Activated T-helper 17 cell treated with anti-CD3 and anti-CD28 coated beads, Interleukin-2, amount 50 U/mL, for 72 hours (primary cell): ENCODE measurements at places on chromosomes 1 and 21.

DNA sequence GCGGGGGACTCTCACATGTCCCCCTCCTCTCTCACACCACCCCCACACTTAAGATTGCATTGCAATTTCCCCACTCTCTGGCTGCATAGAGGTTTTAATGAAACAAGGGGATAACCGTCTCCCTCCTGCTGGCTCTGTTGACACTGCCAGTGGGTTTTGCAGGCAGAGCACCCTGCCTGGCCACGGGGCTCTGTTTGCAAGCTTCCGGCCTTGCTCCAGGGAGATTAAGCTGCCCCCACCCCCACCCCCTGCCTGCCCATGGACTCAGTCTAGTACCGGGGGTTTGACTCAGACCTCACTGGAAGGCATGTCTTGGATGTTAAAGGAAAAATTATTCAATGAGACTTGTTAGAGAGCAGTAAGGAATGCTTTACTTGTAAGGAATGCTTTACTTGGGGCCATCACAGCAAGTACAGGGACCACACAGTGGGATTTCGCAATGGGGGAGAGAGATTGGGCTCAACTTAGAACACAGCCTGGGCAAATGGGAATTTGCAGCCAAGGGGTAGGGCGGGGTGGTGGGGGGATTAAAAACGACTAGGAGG is 101.0 kb downstream of the AJAP1 start:
- no peak for ATAC-seq

- ATAC-seq: no peak
Observed at GRCh38 chr1:55617288-55617982, 402.3 kb upstream of the USP24 start.

DNA sequence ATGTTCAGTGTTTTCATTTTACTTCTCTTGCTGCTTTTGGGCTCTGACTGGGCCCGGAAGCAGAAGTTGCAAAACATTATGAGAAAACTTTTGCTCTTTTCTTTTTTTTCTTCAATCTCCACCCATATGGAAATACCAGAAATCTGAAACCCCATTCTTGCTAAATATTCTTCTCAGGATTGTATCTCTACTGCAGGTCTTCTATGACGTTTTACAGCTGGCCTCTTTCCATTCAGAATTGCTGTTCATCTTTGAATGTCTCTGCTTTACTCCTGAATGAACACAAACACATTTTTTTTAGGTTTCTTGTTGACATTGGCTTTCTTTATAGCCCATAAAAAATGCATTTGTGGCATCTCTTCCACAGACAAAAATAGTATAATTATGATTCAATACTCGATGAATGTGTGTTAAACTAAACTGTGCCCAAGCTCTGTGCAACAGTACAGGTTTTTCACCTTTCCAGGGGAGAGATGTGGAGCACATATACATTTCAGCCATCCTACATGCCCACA is 18.8 kb downstream of the PTPRC start:
- ATAC-seq: peak; percentile 49

DNA sequence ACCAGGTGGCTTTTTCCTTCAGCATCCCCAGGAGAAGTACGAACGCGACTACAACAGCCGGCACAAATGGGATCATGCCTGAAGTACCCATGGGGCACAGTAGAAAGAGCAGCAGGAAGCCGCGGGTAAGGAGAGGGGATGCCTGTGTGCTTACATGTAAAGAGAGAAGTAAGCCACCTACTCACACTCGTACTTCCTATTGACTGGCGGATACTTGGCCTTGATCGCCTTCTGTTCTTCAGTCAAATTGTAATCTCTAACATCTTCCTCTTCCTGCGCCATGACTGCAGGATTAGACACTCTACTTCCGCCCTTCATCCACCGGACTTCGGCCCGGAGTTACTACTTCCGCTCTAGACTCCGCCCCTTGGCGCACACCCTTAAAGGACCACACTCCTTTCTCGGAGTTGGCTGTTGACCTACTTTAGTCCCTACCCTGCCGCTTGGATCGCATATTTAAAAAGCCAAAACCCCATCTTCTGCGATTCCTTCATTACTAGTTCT is at the start of gene ZBTB8OS:
Gene ZBTB8OS, minus strand, starts transcription at position 303 of the 504 bp plus-strand sequence. Its CDS starts 21 bp downstream, at position 282.
- ATAC-seq: peak; percentile 83
